ENCODE measurements at places on chromosomes 5 and 9.

DNA sequence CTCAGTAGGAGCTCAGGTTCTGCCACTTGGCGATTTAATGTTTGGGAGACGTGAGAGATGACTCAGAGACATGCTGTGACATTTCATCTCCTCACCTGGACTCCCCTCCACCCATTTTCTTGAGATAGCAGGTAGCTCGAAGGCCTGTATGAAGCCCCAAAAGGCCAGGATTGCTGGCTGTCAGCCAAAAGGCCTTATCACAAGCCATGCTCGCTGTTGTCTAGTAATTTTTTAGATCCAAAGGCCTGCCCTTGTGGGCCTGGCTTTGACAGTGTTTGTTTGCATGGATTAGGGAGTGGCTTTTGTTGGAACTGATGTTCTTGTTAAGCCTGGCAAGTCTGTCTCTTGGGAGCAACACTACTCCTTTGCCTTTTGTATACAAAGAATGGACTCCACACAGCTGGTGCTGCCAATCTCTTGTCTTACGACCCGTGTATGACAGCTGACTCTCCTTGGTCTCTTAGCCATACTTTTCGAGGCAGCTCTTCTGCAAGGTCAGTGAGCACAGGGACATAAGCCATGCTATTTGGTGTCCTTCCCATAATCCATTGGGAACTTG, 22.7 kb downstream of the CAVIN4 start:
- no peak for DNase-seq

GRCh38 chr9:136964171-136964689, 12.2 kb downstream of the LCN12 start:
- no peak for DNase-seq

DNA sequence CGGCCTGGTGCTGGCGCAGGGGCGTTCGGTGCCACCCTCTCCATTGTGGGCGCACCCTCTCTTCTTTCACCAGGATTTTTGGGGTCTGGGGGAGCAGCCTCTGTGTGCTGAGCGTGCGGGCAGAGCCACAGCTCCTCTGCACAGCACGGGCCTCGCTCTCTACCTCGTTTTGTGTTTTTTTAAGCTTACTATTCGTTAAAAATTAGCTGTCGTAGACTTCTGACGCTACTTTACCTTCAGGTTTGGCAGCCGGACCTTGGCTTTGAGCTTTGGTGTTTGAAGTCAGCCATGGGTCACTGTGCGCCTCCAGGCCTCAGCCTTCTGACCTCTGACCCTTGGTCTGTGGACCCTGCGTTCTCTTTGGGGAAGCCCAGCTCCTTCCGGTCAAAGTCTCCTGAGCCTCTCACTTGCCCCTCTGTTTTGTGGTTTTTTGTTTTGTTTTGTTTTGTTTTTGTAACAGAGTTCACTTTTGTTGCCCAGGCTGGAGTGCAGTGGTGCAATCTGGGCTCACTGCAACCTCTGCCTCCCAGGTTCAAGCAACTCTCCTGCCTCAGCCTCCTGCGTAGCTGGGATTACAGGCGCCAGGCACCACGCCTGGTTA, 88.2 kb upstream of the CACNA1B start:
- DNase-seq = no peak

GRCh38 chr5:14286007-14286406, 142.9 kb downstream of the TRIO start:
- peak; percentile 68 for DNase-seq

DNA sequence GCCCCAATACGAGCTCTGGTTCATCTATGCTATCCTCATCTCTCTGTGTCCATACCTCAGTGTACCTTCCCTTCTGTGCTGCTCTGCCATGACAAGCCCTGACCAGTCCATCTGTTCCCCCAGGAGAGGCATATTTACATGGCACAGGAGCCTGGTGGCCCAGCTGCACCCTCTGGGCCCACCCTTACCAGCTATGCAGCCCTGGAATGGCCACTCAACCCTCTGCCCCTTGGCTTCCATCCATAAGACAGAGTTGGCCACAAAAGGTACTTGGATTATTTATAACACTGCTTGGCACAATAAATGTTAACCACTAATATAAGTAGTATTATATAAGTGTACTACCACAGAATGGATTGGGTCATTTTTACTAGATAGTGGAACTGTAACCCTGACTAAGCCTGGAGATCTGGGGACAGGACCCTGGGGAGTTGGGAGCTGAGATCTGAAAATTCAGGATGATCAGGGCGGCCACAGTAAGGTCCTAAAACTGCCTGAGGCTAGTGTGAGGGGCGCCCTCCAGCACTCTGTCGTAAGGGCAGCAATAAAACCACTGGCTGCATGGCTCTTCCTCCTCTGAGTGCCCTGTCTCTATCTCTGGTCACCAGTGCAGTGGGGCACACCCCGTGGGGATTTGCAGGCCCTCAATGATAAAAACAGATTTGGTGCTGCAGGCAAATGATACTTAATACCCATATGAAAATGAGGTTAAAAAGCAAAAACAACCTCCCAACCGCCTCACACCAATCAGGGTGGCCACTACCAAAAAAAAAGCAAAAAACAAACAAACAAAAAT, 65.8 kb downstream of the SEMA4D start:
- no peak for DNase-seq

GRCh38 chr9:70263421-70263820, 4.6 kb downstream of the SMC5 start:
- DNase-seq = no peak

GRCh38 chr9:113524468-113524867, 60.9 kb downstream of the RGS3 start:
- DNase-seq = no peak

- DNase-seq = no peak
Measured at GRCh38 chr5:10836986-10837385, 76.0 kb upstream of the DAP start.

- DNase-seq = no peak
Measured at GRCh38 chr5:8908055-8908683, 637.7 kb downstream of the SEMA5A start.

DNA sequence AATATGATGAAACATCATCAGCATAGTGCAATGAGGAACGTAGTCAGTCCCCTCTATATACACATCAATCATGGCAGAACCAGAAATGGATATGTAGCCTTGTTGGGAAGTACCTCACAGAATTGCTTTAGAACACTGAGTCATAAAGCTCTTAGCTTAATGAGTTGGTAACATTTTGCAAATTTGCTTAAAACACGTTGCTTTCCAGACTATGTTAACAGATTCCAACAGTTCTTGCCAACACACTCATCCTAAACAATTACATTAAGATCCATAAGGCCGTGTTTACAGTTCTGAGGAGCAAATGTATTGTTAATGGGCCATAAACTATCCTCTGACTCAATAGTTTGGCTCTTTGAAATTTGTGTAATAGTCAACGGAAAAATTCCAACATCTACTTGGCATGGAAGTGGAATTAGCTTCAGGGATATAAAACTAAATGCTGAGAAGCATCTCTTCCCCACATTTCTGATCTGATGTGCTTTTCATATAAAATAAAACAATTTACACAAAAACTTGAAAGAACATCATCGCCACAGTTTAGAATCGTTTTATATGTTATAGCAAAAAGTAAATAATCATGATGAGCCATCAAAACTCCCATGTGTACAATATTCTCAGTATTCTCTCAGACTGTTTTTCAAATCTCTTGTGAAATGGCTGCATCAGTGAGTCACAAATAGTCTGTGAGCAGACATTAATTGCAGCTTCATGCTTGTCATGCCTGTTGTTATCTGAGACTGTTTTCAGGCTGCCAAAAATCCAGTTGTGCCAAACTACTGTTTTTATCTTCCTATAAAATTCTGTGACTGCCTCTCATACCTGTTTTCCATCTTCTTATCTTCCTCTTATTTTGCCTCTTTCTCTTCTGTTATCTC, 291.9 kb downstream of the COX7C start:
- DNase-seq = no peak

GRCh38 chr5:123545506-123545905, 33.5 kb downstream of the CSNK1G3 start:
- no peak for DNase-seq

GRCh38 chr5:164561933-164562872, 1056.8 kb downstream of the MAT2B start:
- DNase-seq = no peak

GRCh38 chr9:8859416-8859815, 1059.8 kb upstream of the DMAC1 start:
- no peak for DNase-seq

DNA sequence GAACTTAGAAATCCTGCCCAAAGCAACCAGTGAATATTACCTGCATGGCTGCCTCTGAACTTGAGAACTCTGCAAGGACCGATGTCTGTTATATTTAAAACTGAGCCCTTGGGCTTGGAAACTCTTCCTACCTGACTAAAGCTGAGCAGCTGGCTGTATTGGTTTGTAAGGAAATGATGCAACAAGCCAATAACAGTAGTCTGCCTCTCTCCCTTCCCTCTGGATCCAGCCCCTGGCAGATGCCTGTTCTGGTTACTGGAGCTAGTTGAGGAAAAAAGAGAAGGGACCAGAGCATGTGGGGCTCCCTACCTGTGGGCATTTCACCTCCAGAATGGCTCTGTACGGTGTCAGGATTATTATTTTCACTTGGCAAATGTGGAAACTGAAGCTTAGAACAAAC, 34.7 kb downstream of the SH3RF2 start:
- no peak for DNase-seq

DNA sequence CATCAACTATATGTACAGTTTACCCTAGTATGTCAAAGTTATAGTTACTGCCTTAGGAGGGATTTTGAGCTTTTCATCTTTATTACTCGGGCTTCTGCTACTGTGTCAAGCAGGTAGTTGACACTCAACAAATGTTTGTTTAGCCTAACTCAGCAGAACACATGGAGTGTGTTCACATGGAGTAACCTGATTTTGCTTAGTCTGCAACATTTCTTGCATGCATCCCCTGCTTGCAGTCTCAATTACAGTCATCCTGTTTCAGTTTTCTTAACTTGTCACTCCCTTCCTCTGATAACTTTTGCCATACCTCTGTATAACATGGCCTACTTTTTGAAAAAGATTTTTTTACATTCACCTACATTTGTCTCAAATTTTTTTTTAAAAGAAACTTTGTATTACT, 135.5 kb downstream of the NMUR2 start:
- DNase-seq = no peak

DNA sequence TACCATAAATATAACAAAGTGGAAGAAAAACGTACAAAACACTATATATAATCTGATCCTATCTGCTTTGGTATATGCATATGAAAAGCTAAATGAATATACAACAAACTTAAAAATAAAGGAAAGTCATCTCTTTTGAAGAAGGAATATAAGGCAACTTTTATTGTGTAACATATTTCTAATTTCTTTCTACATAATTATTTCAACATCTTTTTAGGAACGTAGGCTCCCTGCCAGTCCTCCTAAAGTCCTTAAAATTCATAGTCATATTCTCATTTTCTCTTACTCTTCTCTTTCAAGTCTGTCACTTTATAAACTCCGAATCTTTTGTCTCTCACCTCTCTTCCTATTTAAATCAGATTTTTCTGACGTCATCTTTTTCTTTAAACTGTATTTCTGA, 9.6 kb downstream of the DEPDC1B start:
- DNase-seq = no peak

- DNase-seq = peak; percentile 62
Measured at GRCh38 chr5:39698838-39699560, 274.2 kb upstream of the DAB2 start.

- DNase-seq = no peak
Measured at GRCh38 chr9:136111910-136112309, 6.8 kb downstream of the TMEM250 start.

DNA sequence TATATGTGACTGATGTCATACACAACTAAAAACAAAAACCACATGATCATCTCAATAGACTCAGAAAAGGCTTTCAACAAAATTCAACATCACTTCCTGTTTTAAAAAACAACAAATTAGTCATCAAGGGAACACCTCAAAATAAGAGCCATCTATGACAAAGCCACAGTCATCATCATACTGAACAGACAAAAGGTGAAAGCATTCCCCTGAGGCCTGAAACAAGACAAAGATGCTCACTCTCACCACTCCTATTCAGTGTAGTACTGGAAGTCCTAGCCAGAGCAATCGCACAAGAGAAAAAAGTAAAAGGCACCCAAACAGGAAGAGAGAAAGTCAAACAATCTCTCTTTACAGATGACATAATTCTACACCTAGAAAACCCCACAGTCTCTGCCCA, 893.5 kb upstream of the EDIL3 start:
- no peak for DNase-seq

GRCh38 chr9:3186751-3187150, 339.1 kb downstream of the RFX3 start:
- DNase-seq = no peak

DNA sequence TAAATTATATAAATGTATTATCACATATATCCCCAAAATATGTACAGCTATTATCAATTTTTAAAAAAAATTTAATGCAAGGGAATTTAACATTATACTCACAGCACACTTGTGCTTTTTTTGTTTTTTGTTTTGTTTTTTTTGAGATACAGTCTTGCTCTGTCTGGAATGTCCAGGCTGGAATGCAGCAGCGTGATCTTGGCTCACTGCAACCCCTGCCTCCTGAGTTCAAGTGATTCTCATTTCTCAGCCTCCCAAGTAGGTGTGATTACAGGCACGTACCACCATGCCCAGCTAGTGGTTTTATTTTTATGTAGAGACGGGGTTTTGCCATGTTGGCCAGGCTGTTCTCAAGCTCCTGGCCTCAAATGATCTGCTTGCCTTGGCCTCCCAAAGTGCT, 58.3 kb downstream of the GLIS3 start:
- no peak for DNase-seq

GRCh38 chr5:5615569-5615968, 193.1 kb downstream of the ICE1 start:
- no peak for DNase-seq

DNA sequence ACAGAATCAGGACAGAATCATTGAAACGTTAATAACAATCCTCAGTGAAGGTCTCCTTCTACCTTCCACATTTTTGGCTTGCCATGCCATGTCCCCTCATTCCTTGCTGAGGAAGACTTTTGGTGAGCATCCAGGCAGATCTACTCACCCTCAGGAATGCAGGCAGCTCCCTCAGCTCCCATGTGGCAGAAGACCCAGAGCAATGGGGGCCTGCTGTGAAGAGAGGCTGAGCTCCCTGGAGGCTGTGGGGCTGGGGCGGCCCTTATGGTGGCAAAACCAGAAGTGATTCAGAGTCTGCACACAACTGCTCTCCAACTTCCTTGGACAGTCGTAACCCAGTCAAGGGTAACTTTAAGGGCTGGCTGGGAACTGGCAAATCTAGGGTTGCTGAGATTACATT, 247.2 kb upstream of the EFNA5 start:
- no peak for DNase-seq

GRCh38 chr9:123034881-123035510, 1.5 kb downstream of the GPR21 start:
- DNase-seq = no peak

DNA sequence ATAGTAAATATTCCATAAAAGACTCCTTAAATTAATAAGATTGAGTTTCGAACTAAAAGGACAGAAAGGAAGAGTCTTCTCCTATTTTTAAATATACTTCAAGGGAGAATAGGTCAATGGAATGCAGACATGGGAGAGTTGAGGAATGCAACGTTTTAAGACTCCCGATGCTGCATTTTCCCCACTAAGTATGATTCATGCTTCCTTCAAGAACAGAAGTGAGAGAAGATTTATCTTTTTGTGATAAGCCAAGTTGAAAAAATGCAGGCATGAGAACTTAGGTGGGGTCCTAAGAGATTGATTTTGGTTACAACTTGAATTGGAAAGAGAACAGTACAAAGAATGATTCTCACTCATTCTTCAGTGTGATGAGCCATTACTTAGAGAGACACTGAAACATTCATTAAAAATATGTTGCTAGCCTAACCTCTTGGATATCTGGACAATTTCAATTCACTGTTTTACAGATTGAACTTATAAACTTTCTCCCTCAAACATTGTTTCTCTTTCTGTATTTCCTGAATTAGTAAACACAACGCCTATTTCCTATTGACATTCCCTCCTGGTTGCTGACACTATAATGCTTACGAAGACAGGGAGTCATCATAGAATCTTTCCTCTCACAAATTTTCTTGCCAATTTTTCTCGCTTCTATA, 1666.1 kb upstream of the WWC1 start:
- DNase-seq = peak; percentile 50

Measured in retinal pigment epithelial cell (primary cell).